ENCODE measurements at places on chromosomes 5 and 9. TPM values are rescaled to one million over a fixed set of nuclear protein-coding genes. Genes with fewer than 3 reads are reported as not detected.

GRCh38 chr9:96203867-96204501 lies 98.0 kb downstream of the HSD17B3 start:
- DNase-seq = no peak

DNA sequence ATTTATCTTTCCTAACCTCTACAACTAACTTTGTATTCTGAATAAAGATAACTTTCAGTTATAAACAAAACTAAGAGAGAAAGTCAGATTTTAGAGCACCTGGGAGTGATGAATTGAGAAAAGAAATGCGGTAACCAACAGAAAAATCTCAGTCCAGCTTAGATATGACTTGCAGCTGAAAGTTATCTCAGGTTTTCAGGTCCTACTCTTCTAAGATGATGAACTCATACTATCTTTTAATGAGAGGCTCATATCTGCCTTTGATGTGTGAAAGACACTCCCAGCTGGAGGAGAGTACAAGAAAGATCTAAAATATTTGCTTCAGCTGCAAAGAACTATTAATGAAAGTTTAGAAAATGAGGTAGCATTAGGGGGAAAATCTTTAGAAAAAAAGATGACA lies 190.5 kb downstream of the DENND1A start:
- DNase-seq = no peak

- DNase-seq = no peak
Observed at GRCh38 chr9:117120061-117120460, 294.8 kb downstream of the ASTN2 start.

Gene TAF11L11
- polyA plus RNA-seq = not detected

DNA sequence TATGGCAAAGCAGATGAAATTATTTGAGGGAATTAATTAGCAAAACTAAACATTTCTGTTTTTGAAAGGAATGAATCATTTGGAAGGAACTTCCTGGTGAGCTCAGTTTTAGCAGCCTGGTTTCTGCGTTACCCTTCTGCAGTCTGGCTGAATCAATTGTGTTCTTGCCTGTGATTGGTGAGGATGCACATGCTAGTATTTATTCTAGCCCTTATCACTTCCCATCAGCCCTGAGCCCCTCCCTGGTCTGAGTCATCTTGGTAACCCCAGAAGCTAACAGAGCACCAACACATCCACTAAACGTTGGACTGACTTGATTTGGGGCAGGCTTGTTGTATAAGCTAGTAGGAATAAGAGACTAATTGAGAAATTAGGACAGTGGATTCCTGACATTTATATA lies 6.6 kb downstream of the TJP2 start:
- DNase-seq = no peak

- no peak for DNase-seq
Observed at GRCh38 chr5:60354311-60354710, 345.7 kb downstream of the DEPDC1B start.

- DNase-seq = no peak
Observed at GRCh38 chr9:80369641-80370040, 797.9 kb downstream of the TLE4 start.

- DNase-seq = no peak
Observed at GRCh38 chr9:136544964-136545691, 720 bp downstream of the NOTCH1 start.

Gene PCDHGB6
- 6.8 TPM for polyA plus RNA-seq

GRCh38 chr9:108300306-108301287 lies 555.2 kb downstream of the ACTL7B start:
- DNase-seq = no peak

DNA sequence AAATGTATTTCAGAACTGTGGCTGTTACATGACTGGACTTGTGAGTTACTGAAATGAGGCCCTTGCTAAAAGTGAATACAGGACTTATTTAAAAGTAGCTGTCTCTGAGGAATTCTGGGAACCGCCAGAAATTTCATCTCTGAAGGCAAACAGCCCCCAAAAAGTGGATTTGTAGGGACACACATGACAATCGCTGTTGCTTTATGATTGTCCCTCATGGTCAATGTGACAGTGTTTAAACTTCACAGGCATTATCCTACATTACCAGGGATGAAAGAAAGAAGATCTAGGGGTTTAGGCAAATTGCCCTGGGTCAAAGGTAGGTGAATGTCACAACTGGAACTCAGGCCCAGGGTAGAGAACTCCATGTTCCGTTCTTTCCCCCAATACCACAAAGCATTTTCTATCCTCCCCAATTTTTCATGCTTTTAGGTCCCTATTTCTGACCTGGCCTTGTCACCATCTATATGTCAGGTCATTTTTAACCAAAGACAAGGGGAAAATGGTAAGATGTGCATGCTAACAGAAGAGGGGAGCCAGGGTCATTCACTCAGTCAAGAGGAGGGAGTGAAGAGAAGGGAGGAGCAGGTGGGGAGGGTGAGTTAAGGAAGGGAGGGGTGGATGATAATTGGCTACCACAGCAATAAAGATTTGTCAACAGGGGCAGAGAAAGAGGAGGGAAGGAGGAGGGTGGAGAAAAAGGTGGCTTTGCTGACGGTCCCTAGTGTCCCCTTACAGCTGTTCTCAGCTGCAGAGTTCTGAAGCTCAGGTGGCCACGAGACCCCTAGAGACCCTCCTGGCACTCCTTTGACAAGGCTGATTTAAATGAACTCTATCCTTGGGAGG lies 57.8 kb upstream of the GLRX start:
- no peak for DNase-seq

Gene RNF183
- polyA plus RNA-seq = 6.6 TPM

DNA sequence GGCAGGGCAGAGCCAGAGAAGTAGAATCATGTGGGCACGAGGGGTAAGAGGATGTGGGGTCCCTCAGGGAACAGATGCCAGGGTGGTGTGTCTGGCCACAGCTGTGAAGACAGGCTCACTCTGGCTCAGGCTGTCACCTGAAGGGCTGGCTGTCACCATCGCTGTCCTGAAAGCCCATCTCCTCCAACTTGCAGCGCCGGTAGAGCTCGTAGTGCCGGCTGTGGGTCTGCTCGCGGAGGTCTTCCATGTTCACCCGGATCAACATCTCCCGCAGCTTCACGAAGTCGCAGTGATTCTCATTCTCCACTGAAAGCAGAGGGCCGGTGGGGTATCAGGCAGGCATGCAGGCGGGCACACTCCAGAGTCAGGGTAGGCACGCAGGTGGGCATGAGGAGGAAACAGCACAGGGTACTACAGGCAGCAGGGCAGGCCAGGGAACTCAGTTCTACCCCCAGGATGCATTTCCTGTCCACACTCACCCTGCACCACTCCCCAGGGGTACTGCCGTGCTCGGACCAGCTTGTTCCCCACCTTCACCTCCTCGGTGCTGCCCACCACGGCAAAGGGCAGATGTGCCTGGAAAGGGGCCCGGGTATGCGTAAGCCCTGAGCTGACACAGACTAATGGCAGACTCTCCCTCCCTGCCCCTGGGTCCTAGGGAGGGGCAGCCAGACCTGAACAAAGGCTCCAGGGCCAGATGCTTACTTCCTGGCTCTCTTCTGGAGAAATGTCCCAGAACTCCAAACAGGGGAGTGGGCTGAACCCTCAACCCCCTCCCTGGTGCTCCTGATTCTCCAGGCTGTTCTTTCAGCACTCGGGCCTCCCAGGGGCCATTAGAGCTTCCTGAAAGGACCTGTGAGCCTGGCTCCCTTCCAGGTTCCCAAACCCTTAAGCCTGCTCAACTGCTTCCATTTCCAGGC lies 14.4 kb downstream of the CCNI2 start:
- DNase-seq = no peak

Gene CKMT2
- polyA plus RNA-seq = 4.4 TPM

GRCh38 chr5:51684794-51685355 lies 301.6 kb downstream of the ISL1 start:
- DNase-seq = no peak

GRCh38 chr5:15566306-15566705 lies 66.3 kb downstream of the FBXL7 start:
- no peak for DNase-seq

Gene C9
- 0.79 TPM for polyA plus RNA-seq

DNA sequence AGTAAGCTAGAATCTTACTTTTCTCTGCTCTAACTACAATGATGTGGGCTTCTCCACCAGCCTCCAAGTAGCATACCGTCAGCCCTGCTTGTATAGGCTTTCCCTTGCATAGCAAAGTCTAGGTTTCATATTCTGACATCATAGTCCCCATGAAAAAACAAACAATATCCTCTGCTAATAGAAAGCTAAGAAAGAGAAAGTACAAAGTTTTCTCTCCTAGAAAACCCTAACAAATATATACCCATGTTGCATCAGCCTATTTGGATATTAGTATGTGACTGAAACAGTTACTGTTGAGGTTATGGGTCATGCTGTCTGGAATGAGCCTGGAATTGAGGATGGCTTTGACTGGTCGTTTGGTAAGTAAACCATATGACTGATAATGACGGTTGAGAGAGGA lies 1696.0 kb downstream of the MAT2B start:
- DNase-seq = no peak

GRCh38 chr5:64165160-64165499 lies 513 bp upstream of the RNF180 start:
- no peak for DNase-seq

- peak; percentile 87 for DNase-seq
Observed at GRCh38 chr5:178325679-178326373, 93.2 kb upstream of the PHYKPL start.

Gene ALAD
- polyA plus RNA-seq = 40.1 TPM

Gene CCL19
- polyA plus RNA-seq = 0.31 TPM

Gene LCN10
- 2.3 TPM for polyA plus RNA-seq
